ENCODE measurements at places on chromosomes 1 and 21.
A peak's percentile ranks its signal among the peaks of the same experiment; 100 is the strongest.

DNA sequence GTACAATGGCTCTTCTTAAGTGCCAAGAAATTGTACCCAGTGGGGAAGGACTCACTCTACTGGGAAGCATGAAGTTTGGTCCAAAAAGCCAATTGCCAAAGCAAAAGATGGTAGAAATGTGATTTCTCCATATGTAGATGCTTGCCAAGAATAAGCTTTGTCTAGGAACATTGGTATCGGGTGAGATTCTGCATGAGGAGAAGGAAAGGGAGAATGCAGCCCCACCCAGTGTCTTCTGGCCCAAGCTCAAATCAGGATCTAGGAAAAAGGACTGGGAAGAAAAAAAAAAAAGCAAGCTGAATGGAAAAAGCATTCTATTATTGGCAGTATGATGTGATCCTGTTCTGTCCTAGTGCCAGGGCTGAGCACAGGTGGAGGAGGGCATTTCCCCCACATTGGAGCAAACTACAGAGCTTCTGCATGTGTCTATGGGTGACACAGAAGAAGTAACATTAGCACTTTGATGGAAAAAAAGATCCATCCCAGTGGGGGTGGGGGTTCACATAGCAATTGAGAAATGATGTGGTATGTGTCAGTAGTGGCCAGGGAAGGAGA is 226.6 kb downstream of the KCNH1 start:
- no peak for DNase-seq

GRCh38 chr1:160219062-160219929 is 14.1 kb downstream of the PEA15 start:
- DNase-seq, result peak; percentile 28

- no peak for DNase-seq
Observed at GRCh38 chr1:74513411-74514300, 1.2 kb upstream of the LRRC53 start.

DNA sequence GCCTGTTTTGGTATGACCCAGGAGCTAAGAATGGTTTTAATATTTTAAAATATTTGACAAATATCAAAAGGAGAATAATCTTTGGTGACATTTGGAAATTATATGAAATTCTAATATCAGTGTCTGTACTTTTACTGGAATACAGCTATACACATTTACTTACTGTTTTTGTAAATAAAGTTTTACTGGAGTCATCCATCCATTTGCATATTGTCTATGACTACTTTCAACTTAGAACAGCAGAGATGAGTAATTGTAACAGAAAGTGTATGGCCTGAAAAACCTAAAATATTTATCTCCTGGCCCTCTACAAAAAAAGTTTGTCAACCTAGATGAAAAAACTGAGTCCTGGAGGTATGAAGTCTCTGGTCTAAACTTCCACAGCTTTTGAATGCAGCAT is 5.8 kb upstream of the MAP3K7CL start:
- DNase-seq, result no peak

DNA sequence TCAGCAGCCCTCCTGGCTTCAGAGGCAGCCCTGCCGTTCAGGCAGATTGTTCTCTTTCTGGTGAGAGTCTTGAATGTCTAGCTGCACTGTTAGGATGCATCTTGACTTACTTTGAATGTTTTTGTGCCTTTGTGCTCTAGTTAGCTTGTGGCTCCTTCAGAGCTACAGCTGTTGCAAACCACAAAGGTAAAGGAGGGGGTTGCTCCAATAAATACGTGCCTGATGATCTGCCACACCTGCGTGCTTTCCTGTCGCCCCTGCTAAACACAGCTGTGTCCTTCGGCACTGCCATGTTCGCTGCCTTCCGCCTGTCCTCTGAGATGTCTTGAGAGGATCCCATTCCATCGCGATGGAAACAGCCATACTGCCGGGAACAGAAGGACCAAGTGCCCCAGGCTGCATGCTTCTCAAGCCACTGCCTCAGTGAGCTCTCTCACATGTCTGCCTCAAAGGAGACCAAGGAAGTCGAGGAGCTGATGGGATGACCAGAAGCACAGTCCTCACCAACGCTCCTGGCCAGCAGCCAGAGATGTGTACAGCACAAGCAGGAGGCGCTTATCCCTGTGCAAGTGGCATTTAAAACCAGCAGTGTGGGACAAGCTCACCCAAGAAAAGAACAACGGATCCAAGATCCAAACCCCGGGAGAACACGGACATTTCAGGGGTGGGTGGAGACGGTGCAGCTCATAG is 12.0 kb upstream of the SMIM12 start:
- no peak for DNase-seq

GRCh38 chr1:226708342-226708780 is 30.7 kb downstream of the ITPKB start:
- no peak for DNase-seq

DNA sequence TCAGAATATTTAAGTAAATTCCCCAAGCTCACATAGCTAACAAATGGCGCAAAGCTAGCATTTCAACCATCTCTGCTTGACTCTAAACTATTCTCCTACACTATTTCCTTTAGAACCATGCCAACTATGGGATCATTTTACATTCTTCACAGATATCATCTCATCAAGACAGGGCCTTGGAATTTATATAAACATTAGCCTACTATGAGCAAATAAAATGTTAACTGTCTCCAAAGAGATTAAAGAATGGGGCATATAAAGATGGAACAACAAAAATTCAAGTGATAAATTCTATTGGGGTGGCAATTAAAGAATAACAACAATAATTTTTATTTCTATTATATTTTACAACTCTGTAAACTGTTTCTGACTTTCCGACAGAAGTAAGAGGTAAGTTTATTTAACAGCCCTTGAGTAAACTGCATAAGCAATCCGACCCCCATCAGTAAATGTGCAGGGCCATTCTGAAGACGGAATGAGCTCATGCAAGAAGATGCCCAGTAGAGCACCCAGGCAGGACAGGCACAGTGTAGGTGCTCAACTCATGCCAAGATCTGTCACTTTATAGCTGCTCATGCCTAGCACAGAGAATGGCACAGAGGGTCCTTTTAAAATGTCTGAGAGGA is 261.9 kb downstream of the VAV3 start:
- DNase-seq, result no peak

GRCh38 chr1:60765204-60765603 is 317.2 kb upstream of the NFIA start:
- no peak for DNase-seq

- DNase-seq, result no peak
Observed at GRCh38 chr1:203456577-203456976, 19.0 kb upstream of the PRELP start.

GRCh38 chr21:41695513-41695912 is 71.3 kb downstream of the RIPK4 start:
- no peak for DNase-seq

Measured in NCI-H2107 (cell line).